Activated CD8-positive, alpha-beta T cell treated with anti-CD3 and anti-CD28 coated beads, Interleukin-2, amount 10 ng/mL, durations not matched to agents 7 days and 5 days (primary cell): ENCODE measurements at places on chromosomes 2 and 18. TPM values are rescaled to one million over a fixed set of nuclear protein-coding genes. Genes with fewer than 3 reads are reported as not detected.

Gene DAW1
- total RNA-seq: not detected

Gene ZNF396
- 0.60 TPM for total RNA-seq

Gene ATP6V1B1
- total RNA-seq: not detected

Gene MYL12A
- total RNA-seq: 901 TPM

Gene CCDC178
- not detected for total RNA-seq
